ENCODE measurements at places on chromosomes 4 and X.

GRCh38 chr4:111066887-111067286 lies 444.0 kb upstream of the PITX2 start:
- DNase-seq: no peak

GRCh38 chr4:168269896-168270295 lies 48.7 kb downstream of the DDX60 start:
- DNase-seq: no peak

DNA sequence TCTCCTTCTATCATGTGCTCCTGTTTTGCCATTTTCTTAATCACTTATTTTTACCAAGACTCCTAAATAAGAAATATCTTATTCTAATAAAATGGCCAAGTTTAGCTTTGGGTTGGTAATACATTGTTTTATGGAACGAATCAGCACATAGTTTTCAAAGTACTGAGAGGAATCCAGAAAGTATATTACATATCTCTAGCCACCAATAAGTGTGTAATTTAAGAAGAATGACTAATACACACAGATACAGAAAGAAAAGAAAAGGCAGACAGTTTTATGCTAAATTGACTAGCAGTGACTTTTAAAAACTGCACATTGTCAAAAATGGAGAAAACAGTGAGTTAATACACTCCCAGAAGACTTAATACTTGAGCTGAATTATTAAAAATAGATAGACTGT lies 167.0 kb upstream of the IL15 start:
- DNase-seq: no peak

GRCh38 chr4:71210823-71211222 lies 128.0 kb upstream of the SLC4A4 start:
- no peak for DNase-seq

DNA sequence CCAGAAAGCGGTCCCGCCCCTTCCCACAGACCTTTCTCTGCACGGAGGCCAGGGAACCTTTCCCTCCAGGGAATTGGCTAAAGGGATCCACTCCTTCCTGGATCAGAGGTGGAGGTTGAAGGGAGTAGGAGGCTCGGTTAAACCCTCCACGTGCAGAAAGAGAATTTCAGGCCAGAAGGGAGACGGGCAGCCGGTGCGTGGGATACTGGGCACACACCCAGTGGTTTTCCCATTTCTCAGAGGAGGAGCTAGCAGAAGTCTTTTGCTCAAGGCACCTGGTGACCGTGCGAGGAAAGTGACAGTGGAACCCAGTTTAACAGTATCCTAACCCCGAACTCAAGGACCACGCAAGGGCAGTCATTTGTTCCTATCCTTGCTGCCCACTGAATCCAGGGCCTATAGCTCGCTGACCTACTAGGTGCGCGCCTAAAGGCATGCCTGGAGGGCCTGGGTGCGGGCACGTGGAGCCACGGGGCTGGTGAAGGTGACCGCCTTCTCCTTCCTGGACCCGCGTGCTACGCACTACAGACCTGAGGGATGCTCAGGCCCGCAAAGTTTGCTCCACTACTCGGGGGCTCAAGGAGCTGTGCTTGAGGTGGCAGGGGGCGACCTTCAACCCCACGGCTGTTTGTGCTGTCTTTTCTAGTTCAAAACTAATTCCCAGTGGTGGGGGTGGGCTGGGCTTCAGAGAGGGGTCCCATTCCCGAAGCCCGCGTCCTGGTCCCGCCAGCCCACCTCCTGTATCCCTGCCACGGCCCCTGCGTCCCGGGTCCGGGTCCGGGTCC lies 587 bp upstream of the AFF2 start:
- no peak for DNase-seq

DNA sequence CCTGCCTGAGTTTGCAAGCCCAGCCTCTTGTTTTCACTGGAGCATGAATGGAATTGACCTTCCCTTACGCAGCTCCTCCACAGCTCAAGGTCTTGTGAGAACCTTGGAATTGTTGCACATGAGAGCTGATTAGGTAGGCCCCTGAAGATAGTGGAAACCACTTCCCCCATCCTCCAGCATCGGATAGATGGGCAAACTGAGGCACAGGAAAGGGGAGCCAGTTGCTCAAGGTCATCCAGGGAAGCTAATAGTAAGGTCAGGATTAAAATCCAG lies 27.2 kb downstream of the PJA1 start:
- no peak for DNase-seq

- DNase-seq: no peak
These were observed 9.0 kb upstream of the CD99L2 start for GRCh38 chrX:150907474-150907873.

GRCh38 chr4:52371841-52372240 lies 287.3 kb downstream of the USP46 start:
- no peak for DNase-seq

DNA sequence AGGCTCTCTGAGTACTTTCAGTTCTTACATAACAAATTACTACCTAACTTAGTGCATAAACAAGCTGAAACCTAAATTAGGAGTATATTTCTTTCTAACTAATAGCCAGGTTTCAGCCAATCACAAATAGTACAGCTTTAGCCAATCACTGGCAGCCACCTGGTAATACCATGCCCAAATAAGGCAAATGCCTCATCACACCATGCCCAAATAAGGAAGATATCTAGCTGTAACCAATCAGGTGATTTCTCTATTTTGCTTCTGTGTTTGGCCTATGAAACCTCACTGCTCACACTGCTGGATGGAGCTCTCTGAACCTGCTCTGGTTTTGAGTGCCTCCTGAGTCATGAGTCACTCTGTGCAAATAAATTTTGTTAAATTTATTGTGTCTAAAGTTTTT lies 113.5 kb downstream of the DDIT4L start:
- no peak for DNase-seq

- no peak for DNase-seq
These were observed 672 bp upstream of the NAT8L start for GRCh38 chr4:2058264-2059045.

DNA sequence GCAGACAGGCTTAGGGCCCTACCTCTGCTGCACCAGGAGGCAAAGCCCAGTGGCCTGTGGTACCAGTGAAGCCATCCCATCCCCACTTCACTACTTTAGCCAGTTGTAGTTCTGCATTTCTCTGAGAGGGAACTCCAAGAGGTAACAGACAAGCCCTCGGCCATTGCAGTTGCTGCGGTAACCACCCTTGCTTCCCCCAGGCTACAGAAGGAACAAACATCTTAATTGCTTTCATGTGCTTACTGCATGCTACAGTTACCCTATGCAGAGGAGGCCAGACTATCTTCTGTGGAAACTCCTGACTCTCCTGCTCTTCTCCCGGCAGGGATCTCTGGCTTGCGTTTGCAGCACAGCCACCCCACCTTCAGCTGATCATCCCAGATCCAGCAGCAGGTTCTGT lies 67.8 kb downstream of the SPIN4 start:
- DNase-seq: no peak

GRCh38 chr4:88341227-88342192 lies 37.1 kb upstream of the HERC6 start:
- no peak for DNase-seq

Data from coronary artery (tissue), 2 donors.